NCI-H2081 treated with DMSO at 0.1 percent for 48 hours (cell line): ENCODE measurements at places on chromosomes 6 and 20.

DNA sequence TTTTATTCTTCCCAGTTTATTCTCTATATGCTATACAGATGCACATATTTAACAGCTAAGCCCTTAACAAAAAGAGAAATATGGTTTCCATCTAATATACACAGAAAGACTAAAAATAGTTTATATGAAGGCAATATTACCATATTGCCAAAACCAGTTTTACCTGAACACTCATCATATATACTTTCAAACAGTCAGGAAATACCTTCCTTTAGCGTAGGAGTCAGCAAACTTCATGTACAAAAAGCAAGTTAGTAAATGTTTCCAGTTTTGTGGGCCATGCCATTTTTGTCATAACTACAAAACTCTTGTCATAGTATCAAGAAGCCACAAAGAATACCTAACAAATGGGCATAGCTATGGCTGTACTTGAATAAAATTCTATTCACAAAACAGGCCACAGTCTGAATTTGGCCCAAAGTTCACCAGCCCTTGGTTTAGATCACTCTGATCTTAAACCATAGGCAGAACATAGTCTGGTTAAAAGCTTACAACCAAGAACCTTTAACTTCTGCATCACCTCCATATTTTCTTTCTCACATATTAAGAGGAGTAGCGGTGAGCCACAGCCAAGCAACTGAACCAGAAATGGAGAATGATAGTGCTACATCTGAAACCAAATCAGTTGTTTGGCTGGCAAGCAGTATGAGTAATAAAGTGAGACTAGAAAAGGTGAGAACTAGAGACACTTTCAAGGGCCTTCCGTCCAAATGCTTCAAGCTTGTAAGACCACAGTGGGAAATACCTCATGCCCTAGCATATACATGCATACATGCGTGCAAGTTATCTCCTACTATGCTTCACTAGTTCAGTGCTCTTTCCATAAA, 116.6 kb downstream of the PTPRK start:
- no peak for DNase-seq

DNA sequence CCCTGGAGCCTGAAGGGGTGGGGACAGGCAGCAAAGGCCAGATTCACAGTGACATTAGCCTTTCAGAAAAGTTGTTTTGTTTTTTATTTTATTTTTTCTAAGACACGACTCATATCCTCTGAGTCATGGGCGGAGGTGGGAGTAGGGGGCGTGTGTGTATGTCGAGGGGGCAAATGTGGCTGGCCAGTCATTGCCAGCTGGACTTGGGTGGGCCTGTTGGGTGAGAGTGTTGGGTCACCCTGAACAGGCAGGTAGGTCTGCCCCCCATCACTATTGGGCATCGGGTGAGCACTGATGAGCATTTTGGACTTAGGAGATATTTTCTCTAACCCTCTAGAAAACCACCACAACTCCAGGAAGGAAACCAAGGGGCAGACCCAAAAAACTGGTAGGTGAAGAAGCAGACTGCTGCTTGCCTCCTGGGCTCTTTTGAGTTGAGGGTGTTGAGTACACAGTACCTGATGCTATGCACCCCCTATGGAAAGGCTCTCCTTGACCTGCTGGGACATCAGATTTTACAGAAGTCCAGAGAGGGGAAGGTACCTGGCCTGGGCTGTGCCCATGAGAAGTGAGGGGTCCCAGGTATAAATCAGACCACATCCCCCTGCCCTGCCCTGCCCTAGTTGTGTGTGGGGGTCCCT, 5.6 kb downstream of the SMIM29 start:
- DNase-seq: no peak

DNA sequence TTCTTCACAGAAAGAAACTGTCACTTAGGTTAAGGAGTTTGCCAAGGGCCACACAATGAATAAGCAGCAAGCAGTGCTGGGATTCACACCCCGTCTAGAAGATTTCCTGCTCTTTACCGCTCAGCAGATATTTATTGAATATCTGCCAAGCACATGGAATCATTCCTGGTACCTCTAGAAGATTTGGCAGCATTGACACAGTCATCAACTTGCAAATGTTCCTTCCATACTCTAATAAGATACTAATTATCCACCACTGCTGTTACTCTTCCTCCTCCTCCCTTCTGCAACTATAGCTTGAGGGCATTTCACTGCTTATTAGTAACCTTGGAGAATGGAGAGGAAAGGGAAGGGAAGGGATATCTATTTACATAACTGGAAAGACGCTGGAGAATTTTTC, 13.0 kb downstream of the MOXD1 start:
- no peak for DNase-seq

- DNase-seq: no peak
Measured at GRCh38 chr6:85866370-85866730, 223.7 kb upstream of the SYNCRIP start.

DNA sequence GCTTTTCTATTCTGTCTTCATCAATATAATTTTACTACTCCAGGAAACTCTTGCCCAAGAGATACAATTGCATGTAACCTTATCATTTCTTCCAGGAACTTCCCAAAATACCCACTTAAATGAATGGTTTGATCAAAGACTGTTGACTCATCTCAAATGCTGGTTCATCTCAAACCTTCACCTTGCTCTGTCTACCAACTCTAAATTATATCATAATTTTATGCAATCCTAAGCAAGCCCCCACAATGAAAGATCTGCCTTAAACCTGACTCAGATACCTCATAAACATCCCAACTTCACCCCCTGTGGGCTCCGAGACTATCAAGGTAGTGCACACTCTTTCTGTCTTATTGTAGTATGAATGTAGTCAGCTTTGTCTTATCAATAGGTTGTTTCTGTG, 65.5 kb upstream of the GCM1 start:
- no peak for DNase-seq

DNA sequence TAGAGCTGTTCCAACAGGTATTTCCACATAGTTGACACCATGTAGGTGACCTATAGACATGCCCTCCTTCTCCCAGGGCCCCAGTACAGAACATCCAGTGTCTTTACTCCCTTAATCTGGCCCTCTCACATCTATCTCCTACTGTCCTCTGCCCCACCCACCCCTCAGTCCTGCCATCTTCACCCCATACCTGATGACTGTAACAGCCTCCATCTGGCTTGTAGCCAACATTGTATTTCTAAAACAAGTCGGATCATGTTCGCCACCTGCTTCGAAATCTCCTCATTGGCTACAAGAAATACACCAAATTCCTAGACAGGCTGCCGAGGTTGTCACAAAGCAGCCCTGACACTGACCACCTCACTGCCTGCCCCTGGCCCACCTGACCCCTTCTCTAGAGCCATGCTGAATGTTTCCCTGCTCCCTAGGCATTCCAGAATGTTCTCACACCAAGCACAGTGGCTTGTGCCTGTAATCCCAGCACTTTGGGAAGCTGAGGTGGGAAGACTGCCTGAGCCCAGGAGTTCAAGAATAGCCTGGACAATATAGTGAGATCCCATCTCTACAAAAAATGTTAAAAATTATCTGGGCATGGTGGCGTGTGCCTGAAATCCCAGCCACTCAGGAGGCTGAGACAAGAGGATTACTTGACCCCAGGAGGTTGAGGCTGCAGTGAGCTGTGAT, 6.0 kb downstream of the ZC3H12D start:
- no peak for DNase-seq

- no peak for DNase-seq
Measured at GRCh38 chr6:144232176-144232831, 52.8 kb upstream of the UTRN start.

- DNase-seq: no peak
Measured at GRCh38 chr6:30883685-30884520, at the start of gene DDR1. DDR1 (plus strand) TSS chr6:30884519; CDS start chr6:30888730, 4,211 bp downstream.
